Foreskin fibroblast (primary cell): ENCODE measurements at places on chromosomes 1 and 21.

GRCh38 chr1:10646347-10646861, 150.0 kb downstream of the CASZ1 start:
- peak; percentile 44 for DNase-seq

- no peak for DNase-seq
Measured at GRCh38 chr1:208544053-208544452, 299.9 kb upstream of the PLXNA2 start.

GRCh38 chr1:109210058-109210457, 3.7 kb upstream of the SARS1 start:
- DNase-seq: no peak

- peak; percentile 70 for DNase-seq
Measured at GRCh38 chr1:6497215-6497866, 5.9 kb upstream of the PLEKHG5 start.

DNA sequence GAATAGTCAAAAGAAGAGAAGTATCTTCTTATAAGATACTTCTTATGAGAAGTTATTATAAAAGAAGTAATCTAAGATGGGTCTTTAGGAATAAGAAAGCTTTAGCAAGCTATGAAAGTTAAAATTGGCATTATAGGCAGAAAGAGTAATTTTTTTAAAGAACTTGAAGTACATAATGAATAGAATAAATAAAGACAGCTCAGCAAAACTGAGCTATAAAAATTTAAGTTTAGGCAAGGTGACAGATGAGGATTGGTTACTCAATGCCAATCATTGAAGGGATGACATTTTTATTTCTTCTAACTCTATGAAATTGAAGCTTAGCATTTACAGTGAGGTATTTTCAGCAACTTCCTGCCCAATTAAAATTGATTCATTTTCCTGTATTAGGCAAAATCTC, 966.8 kb downstream of the BRINP3 start:
- no peak for DNase-seq

DNA sequence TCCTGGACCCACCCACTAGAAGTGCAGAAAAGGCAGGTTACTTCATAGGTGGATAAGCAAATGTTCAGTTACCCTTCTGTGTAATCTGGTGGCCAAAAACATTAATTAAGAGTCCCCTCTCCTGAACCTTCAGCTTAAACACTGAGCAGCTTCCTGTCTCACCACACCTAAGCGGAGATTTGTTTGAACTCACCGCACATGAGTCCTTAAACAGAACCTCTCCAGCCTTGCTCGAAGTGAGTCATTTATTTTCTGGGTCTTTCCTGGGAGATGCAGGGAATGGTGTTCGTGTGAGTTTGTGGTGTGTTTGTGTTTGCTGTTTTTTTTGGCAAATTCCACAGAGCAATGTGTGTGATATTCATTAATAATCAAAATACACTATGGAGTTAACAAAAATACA, 7.6 kb upstream of the FNBP1L start:
- DNase-seq: no peak

- DNase-seq: no peak
Measured at GRCh38 chr1:26820784-26821269, 5.7 kb upstream of the ZDHHC18 start.

GRCh38 chr1:31417148-31417547, 4.1 kb downstream of the SERINC2 start:
- peak; percentile 34 for DNase-seq

DNA sequence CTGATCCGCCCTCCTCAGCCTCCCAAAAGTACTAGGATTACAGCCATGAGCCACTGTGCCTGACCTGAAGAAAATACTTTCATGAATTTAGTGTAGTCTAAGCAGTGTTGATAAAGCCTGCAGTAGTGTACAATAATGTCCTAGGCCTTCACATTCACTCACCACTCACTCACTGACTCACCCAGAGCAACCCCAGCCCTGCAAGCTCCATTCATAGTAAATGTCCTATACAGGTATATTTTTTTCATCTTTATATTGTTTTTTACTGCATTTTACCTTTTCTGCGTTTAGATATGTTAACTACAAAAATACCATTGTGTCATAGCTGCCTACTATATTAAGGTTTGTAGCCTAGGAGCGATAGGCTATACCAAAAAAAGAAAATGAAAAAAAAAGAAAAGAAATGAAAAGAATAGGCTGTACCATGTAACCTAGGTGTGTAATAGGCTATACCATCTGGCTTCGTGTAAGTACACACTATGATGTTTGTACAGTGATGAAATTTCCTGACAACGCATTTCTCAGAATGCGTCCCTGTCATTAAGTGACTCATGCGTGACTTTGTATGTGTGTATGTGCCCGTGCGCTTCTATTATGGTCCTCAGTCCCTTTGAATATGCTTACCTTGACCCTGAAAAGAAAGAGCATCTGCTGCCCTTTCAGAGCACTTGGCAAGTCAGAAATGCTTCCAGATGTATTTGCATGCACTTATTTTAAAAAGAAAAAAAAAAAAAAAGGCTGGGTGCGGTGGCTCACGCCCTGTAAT, 9.2 kb upstream of the SLAMF8 start:
- DNase-seq: no peak

DNA sequence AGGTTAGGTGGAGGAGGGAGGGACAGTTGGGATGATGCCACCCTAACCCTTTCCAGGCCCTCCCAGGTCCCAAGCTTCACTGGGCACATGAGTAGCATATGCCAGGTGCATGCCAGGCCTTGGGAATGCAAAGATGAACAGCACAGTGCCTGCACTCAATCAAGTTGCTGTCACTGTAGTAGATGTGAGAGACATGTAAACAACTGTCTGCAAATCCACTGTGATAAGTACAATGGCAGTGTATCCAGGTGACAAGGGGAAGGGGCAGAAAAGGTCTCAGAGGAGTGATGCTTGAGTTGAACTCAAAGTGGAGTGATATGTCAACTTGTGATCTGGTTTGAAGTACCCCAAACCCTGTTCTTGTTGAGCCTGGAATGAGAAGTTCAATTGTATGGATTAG, 49.5 kb upstream of the LRRN2 start:
- no peak for DNase-seq
